ENCODE measurements at places on chromosomes 16 and 17.

- DNase-seq = no peak
Observed at GRCh38 chr17:73592079-73592415, 52.2 kb downstream of the SDK2 start.

DNA sequence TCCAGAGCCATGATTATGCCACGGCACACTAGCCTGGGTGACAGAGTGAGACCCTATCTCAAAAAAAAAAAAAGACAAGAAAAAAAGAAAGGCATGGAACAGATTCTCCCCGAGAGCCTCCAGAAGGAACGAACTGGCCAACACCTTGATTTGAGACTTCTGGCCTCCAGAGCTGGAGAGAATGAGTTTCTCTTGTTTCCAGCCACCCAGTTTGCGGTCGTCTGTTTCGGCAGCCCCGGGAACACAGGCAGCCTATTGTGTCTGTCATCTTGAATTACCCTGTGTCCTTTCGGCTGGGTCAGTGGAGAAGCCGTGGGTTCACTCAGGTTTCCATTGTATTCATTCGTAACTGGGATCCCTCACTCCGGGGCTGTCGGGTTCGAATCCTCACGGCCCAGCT lies 83.9 kb downstream of the RPA1 start:
- no peak for DNase-seq

- DNase-seq = no peak
Observed at GRCh38 chr17:41967141-41967920, 736 bp downstream of the CNP start.

DNA sequence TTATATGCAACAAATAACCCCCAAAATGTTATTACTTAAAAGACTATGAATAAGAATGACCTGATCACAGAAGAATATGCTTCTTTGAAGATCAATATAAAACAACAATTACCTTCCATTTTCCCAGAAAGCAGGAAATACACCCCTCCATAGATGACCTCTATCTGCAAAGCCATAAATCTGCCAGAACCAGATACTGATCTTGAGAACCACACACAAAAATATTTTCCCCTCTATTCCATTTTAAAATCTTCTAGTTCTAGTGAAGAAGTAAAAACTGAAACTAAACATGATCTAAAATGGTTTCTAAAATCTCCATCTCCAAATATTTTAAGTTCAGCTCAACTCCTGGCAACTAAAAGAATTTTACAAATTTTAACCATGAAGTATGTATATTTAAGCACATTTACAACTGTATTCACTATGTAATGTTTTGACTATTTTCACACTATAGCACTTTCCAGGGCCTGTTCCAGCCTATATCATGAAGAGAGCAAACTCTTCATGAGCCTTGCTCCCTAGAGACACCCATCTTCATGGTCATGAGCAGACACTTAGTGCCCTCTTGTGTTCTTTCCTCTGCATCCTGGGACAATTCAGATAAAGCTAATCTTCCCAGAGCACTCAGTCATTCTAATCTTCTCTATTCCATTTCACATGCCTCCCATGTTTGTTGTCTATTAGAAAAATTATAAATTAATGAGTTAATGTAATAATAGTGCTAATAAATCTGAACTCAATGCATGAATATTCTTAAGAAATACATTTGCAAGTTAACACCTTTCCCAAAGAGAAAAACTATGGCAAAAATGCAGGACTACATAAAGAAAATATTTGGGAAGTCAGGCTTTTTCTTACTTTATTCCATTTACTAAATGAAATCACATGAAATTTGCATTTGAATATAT lies 87.0 kb downstream of the HELZ start:
- DNase-seq = no peak

GRCh38 chr17:65712383-65713267 lies 151.2 kb upstream of the AXIN2 start:
- DNase-seq = no peak

GRCh38 chr17:40738553-40738952 lies 16.6 kb downstream of the KRT25 start:
- no peak for DNase-seq

- no peak for DNase-seq
Observed at GRCh38 chr16:75486014-75486675, 9.1 kb downstream of the CHST6 start.

GRCh38 chr16:14415291-14415690 lies 214.8 kb downstream of the PARN start:
- no peak for DNase-seq

DNA sequence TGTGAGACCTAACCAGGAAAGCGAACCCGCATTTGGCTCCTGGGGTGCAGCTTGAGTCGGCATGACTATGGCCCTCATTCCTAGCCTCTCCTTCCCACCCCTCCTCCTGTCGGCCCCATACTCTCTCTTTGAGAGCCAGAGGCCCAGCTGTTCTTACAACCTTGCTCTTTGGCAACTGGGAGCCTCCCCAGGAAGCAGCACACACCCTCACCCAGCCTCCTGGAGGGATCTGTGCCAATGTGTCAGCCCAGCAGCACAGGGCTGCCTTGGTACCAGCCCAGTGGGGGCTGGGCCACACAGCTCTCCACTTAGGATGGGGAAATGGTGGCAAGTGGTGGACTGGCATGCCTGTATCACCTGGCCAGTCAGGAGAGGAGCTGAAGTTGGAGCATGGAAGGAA lies 70.3 kb upstream of the LGALS9 start:
- no peak for DNase-seq

- no peak for DNase-seq
Observed at GRCh38 chr16:14251419-14251818, 180.3 kb downstream of the MRTFB start.

DNA sequence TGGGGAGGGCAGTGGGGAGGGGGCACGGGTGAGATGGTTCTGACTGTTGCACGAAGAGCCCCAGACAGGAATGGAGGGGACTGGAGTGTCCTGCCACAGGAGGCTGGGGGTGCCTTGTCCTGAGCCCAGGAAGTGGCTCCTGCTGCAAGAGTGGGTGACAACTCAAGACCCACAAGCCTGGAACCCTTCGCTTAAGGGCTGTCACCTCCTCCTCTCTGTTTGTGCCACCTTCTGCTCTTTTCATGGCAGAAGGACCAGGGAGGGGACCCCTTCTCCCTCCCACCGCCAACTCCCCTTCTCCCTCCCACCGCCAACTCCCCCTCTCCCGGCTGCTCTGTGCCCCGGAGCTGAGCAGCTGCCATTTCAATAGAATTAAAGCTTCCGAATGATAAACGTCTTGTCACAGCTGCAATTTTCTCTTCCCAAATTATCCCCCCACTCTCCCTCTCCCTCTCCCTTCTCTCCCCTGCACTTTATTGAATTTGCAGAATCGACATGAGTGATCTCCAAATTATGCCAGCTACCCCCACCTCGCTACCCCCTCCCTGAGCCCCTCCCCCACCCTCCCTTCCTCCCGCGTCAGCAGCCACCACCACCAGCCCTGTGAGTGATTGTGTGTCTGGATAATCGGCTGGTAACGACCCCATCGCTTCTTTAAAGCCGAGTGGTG lies 13.7 kb downstream of the GJD3 start:
- DNase-seq = no peak

DNA sequence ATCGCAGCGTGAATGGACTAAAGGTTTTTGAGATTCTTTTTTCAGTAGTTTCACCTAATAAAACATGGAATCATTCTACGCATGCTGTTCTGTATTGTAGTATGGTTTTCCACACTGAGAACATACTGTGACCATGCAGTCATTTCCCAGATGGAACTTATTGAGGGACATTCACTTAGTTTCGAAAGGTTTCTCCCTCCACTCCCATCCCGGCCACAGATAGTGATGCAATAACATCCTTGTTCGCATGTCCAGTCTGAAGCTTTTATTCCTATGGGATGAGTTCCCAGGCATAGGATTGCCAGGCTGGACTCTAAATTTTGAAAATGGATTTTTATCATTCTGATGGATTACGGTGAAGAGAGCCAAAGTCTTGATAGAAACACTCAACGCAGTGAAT lies 420.4 kb downstream of the WWOX start:
- DNase-seq = no peak

DNA sequence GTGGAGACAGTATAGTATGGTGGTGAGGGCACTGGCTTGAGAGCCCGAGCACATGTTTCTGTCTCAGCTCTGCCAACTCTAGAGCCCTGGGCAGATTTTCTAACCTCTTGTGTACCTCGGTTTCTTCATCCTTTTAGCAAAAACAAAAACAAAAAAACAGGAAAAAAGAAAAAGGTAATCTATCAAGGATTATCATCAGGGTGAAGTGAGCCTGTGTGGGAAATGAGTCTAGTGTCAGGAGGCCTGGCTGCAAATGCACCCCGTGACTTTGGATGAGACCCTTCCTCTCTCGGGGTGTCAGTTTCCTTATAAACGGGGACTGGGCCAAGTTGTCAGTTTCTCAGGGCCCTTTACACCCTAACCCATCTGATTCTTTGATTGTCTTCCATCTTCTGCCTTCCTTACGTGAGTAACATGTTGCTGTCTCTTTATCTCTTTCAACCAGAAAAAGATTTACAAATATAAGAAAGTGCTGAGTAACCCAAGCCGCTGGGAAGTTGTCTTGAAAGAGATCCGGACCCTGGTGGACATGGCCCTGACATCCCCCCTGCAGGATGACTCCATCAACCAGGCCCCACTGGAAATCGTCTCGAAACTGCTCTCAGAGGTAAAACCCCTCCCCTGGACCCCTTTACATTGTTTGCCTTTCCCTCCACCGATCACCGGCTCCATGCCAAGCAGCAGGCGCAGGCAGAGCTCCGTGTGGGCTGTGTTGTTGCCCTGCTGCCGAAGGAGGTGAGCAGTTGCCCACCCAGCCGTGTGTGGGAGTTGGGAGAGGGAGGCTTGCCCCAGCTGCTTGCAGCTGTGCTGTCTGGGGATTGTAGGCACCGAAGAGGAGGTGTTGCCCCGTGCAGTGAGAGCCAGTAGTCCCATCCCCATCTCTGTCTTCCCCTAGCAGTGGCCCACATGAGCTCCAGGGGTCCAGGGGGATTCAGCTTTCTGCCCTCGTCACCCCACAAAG lies 127.1 kb upstream of the PLCG2 start:
- no peak for DNase-seq

DNA sequence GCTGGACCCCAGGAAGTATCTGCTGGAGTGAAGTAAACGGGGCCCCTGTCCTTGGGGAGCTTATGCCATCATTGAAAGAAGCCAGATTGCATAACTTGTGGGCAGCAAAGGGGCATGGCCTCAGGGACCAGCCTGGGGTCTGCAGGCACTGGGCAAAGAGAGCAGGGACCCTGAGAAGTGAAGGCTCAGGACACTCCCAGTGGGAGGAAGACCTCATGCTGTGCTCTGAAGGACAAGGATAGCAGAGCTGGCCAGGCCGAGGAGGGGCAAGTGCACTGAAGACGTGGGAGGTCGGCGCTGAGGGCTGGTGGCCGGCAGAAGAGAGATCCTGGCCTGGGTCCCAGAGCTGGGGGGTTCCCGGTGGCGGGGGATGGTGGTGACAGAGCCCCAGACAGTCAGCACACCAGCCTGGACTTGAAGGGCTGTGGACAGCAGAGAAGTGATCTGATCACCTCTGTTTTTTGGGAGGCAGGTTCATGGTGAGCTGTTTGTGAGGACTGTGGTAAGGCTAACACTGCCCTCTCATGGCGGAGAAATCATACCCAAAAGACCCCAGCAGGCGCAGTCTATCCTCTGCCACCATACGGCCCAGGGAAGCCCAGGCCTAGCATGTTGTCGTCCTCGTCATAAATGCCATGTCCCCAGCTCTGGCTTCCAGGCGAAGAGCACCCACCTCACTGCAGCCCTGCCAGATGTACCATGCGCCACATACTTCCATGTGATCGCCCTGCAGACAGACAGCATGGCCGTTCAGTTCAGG lies 7.1 kb upstream of the CNP start:
- DNase-seq = no peak

DNA sequence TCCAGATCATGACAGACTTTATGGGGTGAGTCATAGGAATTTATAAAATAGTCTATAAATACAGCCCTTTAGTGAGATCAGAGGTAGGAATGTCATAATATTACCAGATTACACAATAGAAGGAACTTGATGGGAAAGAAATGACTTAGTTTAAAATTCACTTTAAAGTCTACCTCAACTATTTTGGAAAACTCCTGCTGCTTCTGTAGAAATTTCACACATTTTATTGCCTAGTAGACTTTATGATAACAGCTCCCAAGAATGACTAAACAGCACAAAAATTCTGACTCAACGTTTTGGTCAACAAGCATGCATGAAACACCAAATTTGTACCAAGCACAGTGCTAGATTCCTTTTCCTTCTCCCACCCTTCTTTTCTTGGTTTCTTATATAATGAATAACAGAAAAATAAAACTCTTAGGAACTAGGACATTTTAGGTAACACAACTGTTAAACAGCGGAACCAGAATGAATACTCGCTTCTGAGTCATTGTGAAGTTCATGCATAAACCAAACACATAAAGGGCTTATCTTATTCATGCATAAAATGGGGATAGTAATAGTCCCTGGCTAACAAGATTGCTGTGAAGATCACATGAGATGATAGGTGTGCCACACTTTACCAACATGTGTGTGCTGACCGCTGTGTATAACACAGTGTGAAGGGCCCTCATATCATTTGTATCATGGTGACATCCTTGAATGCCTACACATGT lies 243.9 kb downstream of the CDH8 start:
- DNase-seq = no peak

- DNase-seq = no peak
Observed at GRCh38 chr16:84947022-84947421, 64.3 kb downstream of the ZDHHC7 start.

DNA sequence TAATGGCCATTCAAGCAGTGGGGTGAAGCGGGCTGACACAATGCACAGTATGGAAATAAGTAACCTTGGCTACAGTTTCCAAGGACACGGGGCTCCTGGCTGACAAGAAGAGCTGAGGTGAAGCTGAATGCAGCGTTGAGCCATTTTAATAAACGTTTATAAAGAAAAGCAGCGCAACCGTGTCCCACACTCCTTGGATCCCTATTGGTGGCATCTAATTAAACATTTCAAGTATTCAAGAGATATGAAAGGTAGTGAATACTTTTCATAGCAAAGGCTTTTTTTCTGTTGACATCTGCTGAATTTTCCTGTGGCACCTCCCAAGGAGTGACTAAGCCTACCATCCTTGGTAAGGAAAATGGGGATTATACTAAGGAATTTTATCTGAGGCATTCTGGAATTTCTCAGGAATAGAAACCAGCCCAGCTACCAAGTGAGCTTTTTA lies 26.5 kb downstream of the DUSP14 start:
- no peak for DNase-seq

DNA sequence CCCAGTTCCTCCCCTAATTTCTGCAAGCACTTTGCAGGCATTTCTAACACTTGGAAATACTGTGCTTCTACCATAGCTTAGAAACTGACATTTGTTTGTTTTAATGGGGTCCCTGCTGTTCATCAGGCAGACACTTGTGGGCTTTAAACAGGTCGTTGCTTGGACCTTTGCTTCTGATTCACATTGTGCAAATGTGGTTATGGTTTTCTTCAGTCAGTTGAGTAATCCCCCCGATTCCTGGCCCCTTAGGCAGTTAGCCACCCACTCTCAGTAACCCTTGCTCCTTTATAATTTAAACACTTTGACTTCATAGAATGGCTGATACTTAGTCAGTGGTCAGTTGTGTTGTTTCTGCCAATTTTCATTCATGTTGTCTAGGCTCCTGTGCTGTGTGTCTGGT lies 39.4 kb downstream of the SLC47A1 start:
- DNase-seq = no peak

GRCh38 chr17:31248986-31249834 lies 47.8 kb downstream of the OMG start:
- DNase-seq = no peak

- no peak for DNase-seq
Observed at GRCh38 chr17:55760643-55761355, 9.9 kb downstream of the PCTP start.

GRCh38 chr16:71927383-71927782 lies 32.1 kb downstream of the IST1 start:
- DNase-seq = no peak

- DNase-seq = no peak
Observed at GRCh38 chr17:83201206-83202001, 122.0 kb downstream of the METRNL start.

Data from T-helper 22 cell (primary cell).